ENCODE measurements at places on chromosomes 6 and 20.

- DNase-seq, result no peak
These were observed 173.7 kb upstream of the LRFN2 start for GRCh38 chr6:40760887-40761286.

GRCh38 chr20:62560162-62560561 lies 82.1 kb upstream of the SLCO4A1 start:
- DNase-seq, result no peak

DNA sequence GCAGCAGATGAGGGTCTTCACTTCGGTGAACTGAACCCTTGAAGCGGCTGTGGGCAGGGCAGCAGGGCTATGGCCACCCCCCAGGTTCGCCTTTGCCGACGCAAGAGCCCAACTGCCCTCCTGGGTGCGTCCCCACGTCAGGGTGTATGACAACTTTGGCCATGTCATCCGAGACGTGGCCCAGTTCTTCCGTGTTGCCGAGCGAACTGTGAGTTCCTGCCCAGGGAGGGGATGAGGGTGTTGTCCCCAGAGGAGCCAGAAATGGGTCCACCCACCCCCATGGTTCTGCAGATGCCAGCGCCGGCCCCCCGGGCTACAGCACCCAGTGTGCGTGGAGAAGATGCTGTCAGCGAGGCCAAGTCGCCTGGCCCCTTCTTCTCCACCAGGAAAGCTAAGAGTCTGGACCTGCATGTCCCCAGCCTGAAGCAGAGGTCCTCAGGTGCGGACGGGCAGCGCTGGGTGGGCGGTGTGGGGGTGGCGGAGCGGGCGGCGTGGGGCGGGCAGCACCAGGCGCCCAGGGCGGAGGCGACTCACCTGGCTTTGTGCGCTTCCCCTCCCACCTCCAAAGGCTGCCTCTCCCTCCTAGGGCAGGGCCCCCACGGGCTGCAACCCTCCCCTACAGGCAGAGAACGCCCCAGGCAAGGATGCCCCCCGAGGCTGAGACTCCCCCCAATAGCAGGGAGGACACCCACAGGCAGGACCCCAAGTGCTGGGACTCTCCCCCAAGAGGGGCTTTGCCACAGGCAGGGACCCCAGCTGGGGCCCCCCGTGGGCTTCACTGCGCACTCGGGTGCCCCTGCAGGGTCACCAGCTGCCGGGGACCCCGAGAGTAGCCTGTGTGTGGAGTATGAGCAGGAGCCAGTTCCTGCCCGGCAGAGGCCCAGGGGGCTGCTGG lies 6.2 kb upstream of the TNFRSF6B start:
- DNase-seq, result no peak

DNA sequence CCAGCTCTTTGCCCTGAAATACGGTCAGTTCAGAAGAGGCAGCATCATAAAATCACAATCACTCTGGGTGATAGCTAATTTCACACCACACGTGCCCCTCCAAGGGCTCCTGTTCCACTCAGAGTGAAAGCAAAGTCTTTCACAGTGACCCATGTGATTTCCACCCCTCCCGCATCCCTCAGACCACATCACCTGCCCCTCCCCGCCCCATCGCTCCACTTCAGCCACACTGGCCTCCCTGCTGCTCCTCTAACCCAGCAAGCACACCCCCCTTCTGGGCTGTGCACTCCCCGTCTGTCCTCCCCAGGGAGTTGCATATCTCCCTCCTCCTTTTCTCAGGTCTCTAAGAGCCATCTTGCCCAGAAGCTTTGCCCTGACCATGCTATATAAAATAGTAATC lies 74.5 kb downstream of the PSMG4 start:
- DNase-seq, result no peak

GRCh38 chr6:150971219-150971618 lies 105.7 kb downstream of the MTHFD1L start:
- no peak for DNase-seq

GRCh38 chr6:9087470-9087869 lies 652.1 kb upstream of the SLC35B3 start:
- DNase-seq, result no peak

DNA sequence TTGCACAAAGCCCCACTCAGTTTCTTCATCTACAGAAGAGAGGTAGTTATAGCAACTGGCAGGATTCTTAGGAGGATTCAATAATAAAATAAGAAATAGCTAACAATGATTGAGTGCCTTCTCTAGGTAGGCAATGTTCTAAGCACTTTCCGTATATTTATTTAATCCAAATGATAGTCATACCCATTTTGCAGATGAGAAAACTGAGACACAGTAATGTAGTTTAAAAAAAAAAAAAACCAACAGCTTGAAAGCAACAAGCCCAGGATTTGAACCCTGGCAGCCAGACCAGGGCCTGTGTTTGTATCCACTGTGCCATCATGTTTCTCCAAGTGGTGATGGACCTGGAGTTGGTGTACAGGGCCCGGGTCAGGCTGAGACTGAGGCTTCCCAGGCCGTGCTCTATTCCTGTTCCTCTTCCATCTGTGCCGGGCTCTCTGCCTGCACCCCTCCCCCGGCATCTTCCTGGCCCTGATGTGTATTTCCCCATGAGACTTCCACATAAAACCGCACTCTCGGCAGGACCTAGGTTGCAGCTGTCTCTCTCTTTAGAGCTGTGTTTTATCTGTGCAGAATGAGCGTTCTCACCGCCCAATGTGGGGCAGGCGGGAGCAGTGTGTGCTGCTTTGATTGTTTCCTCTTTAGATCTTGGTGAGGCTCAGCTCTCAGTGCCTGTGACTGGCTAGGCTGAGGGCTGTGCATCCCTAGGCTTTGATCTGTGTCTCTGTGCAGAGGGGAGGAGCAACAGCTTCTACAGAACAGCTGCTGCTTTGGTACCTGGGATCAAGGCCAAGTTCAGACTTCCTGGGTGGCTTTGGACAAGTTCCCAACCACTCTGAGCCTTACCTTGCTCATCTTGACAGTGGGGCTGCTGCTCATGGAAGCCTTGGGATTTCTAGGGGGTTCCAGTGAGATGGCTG lies 49.5 kb downstream of the TOX2 start:
- DNase-seq, result no peak

DNA sequence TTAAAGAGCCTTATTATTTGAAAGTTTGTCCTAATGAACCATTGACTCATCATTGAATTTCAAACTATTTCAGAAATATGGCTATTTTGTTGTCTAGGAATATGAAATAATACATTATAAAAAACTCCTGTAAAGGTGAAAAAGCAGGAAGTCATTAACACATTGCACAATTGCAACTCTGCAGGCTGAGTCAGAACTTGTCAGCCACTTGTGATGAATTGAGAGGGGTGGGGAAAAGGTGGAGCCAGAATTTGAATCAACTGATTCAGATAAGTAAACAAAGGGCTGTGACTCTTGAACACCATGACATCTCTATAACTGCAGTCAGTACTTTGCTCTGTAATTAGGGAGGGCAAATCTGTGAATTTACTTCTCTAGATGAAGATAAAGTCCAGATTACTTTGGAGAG lies 6.0 kb downstream of the C6orf141 start:
- DNase-seq, result no peak

- DNase-seq, result peak; percentile 78
These were observed at the start of gene CTSZ for GRCh38 chr20:59006864-59007664. Gene CTSZ (minus strand): TSS chr20:59007254. CDS start chr20:59007128, 126 bp downstream.

- no peak for DNase-seq
These were observed 17.0 kb downstream of the PHF20 start for GRCh38 chr20:35788796-35789195.

Measured in bone marrow (tissue), 2 donors.